Right ventricle myocardium superior (tissue), 1 donor: ENCODE measurements at places on chromosomes 5 and 9.

- DNase-seq, result no peak
Observed at GRCh38 chr5:17077440-17078233, 139.8 kb upstream of the BASP1 start.

DNA sequence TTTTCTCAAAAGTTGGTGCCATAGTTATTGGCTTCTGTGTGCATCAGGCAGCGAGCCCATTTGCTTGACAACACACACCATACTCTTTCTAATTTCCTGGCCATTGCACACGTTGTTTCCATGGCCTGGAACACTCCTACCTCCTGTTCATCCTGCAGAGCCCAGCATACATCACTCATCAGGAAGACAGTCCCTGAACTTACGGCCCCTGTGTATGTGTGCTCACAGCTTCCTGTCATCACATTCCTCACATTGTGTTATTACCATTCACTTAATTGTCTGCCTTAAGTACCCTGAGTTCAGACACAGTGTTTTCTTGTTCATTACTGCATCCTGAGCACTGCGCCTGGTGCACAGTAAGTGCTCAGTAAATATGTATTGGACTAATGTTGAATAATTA is 355.9 kb downstream of the PRELID2 start:
- DNase-seq, result no peak

DNA sequence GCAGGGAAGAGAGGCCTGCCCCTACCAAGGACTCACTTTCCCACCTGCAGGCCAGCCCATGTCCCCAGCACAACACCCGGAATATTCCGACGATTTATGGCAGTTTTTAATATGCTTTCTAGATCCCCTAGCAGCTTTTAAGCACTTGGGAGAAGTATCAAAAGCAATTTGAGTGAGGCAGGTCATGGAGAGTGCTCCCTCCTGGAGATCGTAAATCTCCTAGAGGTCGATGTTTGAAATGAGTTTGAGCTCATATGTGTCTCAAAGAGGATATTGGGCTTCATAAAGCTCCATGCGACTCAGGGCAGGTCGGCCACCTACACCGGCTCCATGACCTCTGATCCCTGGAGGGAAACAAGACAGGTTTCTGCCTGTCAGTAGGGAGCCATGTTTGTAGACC is 27.3 kb downstream of the CFAP90 start:
- no peak for DNase-seq

DNA sequence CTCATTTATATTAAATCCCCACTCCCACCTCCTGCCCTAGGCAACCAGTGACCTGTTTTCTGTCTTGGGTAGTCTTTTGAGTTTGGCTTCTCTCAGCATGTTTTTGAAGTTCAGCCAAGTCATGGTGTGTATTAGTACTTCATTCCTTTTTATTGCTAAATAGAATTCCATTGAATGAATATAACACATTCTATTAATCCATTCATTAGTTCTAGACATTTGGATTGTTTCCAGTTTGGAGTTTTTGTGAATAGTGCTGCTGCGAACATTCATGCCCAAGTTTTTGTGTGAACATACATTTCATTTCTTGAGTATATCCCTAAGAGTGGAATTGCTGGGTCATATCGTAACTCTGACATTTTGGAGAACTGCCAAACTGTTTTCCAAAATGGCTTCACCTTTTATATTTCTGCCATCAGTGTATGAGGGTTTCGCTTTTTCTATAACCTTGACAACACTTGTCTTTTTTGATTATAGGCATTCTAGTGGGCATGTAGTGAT is 2.7 kb downstream of the ZNF346 start:
- DNase-seq, result no peak

GRCh38 chr5:173741729-173742431 is 125.4 kb upstream of the BOD1 start:
- DNase-seq, result no peak

GRCh38 chr9:105444130-105444529 is 3.7 kb upstream of the FSD1L start:
- DNase-seq, result no peak

DNA sequence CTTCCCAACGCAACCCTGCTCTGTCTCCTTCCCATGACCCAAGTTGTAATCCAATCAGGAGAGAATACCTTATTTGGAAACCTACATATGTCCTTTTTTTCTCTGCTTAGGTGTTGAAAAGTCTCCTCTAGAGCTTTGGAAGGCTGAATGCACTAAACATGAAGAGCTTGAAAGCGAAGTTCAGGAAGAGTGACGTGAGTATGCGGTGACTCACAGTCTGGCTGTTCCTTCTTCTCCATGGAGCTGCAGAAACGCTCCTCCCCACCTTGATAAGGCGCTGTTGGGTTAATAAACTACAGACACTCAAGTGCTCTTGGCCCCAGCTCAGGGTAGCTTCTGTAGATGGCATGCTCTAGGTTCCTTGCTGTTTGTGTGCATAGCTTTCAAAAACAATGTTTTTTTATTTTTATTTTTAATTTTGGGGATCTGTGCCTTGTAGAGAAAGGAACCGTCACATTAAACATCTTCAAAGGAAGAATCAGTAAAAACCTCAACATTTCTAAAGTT is 30.7 kb downstream of the RAI14 start:
- DNase-seq, result peak; percentile 77

DNA sequence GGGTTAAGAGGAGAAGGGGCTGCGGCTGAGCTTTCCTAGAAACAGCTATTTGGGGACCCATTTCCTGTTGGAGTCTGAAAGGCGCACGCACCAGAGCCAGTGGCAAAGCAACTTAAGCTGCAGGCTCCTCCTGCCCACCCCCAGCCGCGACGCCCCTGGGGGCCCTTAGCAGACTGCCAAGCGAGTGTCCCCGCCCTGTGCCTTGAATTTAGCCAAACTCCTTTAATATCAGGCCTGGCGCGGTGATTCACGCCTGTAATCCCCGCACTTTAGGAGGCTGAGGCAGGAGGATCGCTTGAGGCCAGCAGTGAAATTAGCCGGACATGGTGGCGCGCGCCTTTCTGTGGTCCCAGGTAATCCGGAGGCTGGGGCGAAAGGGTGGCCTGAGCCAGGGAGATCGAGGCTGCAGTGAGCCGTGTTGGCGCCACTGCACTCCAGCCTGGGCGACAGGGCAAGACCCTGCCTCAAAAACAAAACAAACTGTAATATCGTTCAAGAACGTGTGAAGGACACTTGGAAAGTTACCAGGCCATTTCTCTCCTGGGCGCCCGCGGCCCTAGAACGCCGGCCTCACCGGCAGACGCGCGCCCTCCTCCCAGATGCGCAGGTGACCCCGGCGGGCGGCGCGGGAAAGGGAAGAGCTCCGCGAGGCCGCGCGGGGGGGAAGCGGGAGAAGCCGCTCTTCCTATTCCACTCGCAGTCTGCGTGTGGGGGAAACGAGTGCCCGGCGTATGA is 1.0 kb upstream of the F2R start:
- peak; percentile 54 for DNase-seq
